ENCODE measurements at places on chromosomes 16 and 17.

DNA sequence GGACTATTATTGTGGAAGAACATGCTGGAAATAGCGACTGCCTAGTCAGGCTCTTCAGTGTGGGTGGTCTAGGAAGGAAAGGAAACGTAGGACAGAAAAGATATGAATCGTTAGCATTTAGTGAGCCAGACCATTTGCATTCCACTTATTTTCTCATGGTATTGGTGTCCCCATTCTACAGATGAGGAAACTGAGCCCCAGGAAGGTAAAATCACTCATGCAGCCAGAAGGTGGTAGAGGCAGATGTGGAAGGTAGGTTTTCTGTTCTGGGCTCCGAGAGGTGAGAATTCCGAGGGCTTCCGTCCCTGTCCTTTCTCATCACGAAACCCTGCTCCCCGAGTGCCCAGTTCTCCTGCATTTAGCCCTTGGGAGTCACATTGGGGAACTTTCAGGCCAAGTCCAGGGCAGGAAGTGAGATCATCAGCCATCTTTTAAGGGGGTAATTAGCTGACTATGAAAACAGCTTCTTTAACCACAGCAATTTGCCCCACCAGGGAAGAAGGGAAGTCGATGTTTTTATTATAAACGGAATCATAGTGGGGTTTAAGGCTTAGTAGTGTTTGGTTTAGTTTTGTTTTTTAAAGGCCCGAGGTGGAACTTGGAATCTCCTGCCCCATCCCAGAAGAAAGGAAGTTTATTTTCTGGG is 110.7 kb upstream of the IRX3 start:
- DNase-seq: no peak

DNA sequence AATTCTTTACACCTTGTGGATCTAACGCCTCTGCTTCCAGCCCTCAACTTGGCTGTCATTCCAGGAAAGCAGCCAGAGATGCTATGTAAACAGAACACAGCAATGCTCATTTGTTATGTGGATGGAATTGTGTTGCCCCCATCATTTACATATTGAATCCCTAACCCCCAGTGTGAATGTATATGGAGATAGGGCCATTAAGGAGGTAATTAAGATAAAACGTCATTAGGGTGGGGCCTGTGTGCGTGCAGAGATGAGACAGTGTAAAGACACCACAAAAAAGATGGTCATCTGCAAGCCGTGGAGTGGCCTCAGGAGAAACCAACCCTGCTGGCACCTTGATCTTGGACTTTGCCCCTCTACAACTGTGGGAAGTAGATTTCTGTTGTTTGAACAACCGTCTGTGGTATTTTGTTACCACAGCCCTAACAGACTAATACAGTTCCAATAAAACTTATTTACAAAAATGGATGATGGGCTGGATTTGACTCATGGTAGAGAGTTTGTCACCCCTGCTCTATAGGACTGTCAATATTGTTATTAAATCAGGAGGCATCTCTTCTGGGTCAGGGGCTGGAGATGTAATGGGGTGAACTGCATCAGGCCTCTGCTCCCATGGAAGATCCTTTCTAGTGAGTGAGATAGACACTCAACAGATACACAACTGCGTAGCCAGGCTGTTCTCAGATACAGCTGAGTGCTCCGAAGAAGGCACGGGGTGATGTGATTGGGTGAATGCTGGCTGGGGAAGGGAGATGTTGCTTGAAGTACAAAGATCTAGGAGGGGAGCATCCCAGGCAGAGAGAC is 339.0 kb downstream of the SNX29 start:
- DNase-seq: peak; percentile 80

DNA sequence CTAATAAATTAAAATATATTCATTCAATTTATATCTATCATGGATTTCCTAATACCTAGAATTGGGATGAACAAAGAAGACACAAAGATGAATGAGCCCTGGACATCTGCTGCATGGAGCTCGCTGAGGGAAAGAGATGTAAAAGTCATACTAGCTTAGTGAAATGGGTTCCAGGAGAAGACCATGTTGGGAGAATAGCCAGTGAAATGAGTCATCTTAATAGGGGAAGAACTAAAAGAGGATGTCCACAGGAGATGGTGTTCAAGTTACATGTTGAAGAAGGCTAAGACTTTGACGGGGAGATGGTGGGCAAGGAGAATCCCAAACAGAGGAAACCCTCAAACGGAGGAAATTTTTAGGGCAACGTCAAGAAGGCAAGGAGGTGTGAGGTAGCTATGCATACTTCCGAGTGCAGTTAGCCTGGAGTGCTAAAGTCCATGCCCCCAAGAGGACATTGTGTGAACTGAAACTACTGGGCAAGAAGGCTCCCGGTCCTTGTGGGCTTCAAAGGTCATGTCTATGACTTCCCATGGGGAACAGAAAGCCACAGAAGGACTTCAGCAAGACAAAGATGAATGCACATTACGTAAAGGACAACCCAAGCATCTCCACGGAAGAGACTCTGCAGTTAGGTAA is 220.5 kb upstream of the CDH11 start:
- DNase-seq: no peak

DNA sequence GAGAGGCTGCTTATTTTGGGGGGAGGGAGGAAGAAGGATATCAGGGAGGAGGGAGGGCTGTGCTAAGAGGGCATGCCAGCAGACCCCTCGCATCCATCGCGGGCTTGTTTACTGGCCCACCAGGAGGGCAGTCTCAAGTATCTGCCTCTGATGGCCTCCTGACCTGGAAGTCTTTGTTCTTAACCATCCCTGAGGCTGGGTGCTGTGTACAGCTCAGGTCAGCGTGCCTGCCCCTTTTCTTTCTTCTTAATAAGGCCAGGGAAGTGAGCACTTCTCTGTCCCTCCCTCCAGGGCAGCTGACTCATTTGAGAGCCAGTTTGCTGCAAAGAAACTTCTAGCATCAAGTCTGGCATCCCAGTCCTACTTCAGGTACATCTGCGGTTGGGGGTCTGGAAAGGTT is 157.0 kb downstream of the CCDC182 start:
- DNase-seq: no peak

GRCh38 chr17:4422864-4423263 is 10.9 kb upstream of the SPNS3 start:
- no peak for DNase-seq

GRCh38 chr16:70661918-70662641 is 15.7 kb downstream of the IL34 start:
- DNase-seq: no peak

DNA sequence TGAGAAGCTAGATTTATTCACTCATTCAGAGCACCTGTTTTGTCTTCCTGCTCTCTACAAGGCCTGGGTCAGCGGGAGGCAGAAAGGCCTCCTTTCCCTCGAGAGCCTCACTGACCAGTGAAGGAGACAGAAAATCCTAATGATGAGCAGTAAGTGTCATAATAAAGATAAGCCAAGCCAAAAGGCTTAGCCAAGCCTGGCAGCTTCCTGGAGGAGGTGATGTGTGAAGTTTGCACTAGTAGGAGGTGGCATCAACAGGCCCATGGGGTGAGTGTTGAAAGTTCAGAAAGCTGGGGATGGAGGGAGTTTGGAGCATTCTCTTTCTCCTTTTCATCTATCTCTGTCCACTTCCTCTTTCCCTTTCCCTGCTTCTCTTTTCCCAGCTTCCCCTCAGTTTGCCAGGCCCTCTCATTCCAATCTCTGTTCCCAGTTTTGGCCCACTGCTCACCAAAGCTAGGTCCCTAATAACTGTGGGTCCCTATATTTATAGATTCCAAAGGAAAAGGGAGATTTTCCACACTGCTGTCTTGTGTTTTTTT is 16.5 kb upstream of the SPNS3 start:
- no peak for DNase-seq

GRCh38 chr17:4588391-4588790 is 4.1 kb downstream of the SMTNL2 start:
- no peak for DNase-seq

DNA sequence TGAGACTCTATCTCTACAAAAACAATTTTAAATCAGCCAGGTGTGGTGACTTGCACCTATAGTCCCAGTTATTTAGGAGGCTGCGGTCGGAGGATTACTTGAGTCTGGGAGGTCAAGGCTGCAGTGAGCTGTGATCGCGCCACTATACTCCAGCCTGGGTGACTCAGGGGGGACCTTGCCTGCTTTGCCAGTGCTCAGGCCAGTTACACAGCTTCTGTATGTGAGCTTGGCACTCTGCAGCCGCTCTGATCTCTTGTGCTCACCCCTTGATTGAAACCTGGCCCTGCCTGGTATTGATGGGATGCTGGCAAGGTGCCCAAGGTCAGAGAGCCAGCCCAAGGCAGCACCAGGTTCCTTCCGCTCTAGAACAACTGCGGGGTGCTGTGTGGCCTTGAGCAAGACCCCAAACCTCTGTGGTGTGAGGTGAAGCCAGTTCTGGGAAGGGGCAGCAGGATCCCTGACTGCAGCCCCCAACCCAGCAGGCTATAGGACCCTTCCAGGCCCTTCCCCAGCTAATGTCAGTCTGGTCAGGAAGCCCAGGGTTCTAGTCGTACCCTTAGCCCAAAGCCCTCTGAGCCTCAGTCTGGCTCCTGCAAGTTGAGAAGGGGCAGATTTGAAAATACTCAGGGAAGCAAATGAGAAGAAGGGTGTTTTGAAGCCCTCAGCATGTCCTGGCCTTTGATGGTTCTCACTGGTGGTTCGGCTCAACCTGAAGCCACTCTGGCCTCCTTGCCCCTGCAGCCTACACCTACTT is 18.9 kb downstream of the MMP15 start:
- no peak for DNase-seq

- peak; percentile 37 for DNase-seq
Measured at GRCh38 chr17:19645734-19646201, 2.8 kb upstream of the ALDH3A2 start.

- DNase-seq: no peak
Measured at GRCh38 chr17:81390873-81391255, 4.4 kb upstream of the BAHCC1 start.

GRCh38 chr17:37512442-37513068 is 22.9 kb downstream of the DUSP14 start:
- no peak for DNase-seq

Measured in SW480 (cell line).